Stimulated activated CD4-positive, alpha-beta T cell treated with anti-CD3 and anti-CD28 coated beads, Interleukin-15, amount 100 ng/mL, for 24 hours (primary cell): ENCODE measurements at places on chromosomes 12 and 14.

- no peak for DNase-seq
Observed at GRCh38 chr12:8841778-8842177, 19.4 kb downstream of the A2ML1 start.

- DNase-seq, result peak; percentile 33
Observed at GRCh38 chr12:96501133-96501761, 11.9 kb downstream of the CFAP54 start.

GRCh38 chr14:42965512-42965911 lies 1358.8 kb downstream of the LRFN5 start:
- DNase-seq, result no peak

- DNase-seq, result no peak
Observed at GRCh38 chr12:16756833-16757555, 151.0 kb upstream of the LMO3 start.
